T-helper 17 cell (primary cell): ENCODE measurements at places on chromosomes 1 and 21.

- DNase-seq = no peak
These were observed 79.1 kb downstream of the TPR start for GRCh38 chr1:186295980-186296379.

DNA sequence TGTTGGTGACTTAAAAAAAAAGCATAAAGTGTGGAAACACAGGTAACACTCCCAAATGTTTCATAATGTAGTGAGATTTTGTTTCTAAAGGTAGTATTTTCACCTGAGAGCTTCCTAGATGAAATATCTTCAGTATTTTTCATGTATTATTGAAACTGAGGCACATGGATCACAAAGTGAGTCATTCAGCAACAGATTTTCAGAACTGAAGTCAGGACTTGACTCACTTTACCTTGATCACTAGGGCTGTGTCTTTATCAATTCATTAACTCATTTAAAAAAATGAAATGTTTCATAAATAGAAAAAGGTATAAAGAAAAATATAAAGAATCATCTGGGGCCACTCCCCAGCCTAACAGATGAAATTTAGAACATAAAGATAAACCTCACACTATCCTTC is 66.5 kb upstream of the RCC1 start:
- no peak for DNase-seq

DNA sequence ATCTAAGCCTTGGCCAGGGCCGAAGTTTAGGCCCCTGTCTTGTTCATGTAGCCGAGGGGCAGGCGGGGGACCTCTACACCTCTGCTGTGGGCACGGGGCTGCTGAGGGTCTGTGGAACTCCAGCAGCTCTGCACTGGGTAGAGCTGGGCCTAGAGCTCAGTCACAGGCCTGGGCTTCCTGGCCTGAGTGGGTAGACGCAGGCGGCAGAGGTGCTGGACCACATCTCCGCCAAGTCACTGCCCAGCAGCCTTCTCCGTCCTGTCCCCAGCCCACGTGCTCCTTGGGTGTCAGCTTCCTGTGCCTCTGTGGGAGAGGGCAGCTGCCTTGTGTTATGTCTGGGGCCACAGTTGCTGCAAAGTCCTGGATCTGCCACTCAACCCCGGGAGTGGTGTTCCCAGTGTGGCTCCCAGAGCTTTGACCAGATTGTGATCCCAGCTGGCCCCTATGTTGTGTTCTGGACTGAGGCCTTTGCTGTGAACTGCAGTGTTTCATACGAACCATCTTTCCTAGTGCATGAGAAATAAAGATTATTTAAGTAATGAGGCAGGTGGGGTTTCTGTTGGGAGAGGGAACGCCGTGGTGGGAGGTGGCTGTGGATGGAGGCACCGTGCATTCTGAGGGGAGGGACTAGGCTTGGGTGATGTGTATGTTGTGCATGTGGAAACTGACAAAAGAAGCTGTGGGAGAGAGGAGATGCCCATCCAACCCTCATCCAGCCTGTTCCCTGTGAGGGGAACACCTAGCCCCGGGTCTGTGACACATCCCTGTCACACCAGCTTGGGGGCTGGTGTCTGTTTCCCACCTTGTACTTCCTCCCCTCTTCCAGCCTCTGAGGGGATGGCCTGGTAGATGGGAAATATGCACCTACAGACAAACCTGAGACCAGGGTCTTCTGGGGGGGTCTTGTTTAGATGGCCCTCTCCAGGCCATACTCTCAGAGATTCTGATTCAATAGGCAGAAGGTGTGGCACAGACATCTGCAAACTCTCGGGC is 12.2 kb downstream of the AMPD2 start:
- DNase-seq = no peak

DNA sequence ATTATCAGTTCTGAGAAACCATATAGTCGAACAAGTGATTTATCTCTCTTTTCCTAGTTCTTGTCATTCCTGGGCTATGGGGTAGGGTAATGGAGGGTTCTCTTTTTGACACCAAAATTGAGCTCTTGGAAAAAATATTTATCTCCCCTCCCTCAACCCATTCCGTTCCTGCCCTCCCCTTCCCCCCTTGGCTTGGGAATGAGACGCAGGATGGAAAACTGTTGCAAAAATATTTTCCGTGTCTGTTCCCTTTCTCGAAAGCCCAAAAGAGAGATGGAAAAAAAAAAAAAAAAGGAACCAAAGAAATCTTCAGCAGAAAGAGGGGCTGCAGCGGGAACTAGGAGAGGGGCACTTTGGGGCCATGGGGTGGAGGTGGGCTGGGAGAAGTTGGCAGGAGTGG is 766 bp downstream of the ATP2B4 start:
- DNase-seq = no peak

GRCh38 chr1:70220517-70221237 is 503 bp upstream of the SRSF11 start:
- no peak for DNase-seq

- no peak for DNase-seq
These were observed 39.4 kb upstream of the NGF start for GRCh38 chr1:115377411-115377810.

DNA sequence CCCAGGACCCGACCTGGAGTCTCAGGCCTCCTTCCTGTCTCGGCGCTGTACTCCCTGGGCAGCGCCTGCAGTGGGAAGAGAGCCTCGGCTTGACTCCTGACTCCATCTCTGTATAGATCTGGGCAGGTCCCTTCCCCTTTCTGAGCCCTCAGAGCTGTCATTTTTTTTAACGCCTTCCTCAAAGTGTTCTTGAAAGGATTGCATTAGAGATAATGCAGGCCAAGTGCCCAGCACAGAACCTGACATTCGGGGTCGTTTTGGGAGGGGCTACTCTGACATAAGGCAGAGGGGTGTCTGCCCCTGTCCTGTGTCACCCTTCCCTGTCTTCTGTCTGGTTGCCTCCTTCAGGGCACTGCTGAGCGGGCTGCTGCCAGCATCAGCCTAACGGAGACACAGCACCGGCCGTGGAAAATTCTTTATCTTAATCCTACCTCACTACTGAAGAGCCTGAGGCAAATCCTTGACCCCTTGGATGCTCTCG is 271.6 kb downstream of the TRABD2B start:
- DNase-seq = no peak

DNA sequence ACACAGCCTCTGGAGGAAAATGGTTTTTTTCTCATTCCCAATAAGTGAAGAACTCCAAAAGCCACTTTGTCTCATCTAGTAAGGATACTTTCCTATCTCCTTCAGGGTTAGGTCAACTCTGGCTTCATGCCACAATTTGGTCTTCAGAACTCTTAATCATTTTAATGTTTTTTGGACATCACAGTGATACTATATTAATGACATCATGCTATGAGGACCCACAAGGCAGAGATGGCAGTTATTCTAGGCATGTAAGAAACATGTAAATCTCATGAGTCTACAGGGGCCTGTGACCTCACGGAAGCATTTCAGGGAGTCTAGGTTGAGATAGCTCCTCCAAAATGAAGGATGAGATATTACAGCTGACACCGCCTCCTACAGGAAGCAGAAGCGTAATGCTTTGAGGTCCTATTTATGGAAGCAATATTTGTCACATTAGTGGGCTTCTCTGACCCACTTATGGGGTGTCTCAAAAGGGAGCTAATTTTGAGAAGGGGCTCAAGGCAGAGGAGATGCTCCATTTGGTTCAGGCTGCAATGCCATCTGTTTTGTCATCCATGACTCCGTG is 5.0 kb upstream of the GPR137B start:
- DNase-seq = no peak

- no peak for DNase-seq
These were observed 207.9 kb downstream of the PAPPA2 start for GRCh38 chr1:176670853-176671252.

DNA sequence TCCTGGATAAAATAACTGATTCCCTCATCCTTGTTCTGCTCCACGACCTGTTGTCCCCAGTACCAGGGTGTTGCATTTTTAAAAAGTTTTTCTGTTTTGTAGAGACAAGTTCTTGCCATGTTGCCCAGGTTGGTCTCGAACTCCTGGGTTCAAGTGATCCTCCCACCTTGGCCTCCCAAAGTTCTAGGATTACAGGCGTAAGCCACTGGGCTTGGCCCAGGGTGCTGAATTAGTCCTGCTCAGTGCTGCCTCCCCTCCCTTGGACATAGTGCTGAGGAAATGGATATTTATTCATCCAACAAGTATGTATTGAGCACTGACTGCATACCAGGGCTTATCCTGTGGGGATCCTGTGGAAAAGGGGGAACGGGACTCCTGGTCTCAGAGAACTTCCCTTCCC is 126.4 kb downstream of the PTPRU start:
- no peak for DNase-seq

DNA sequence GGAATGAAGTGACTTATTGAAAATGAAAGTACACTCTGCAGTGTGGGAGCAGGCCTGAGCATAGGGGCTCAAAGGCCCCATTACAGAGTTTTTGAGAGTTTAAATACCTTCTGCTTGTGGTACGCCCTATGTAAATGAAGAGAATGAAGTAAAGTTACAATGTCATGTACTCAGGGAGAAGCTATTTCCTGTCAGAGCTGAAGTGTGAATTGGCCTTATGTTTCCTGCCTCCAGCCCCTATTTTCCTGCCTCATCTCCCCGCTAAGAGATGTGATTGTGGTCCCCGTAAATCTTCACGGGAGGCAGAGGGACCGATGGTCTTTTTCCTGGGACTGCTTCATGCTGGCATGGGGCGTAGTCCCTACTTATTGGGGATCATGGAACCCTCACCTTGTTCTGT is 2.5 kb upstream of the ZNF683 start:
- DNase-seq = no peak

DNA sequence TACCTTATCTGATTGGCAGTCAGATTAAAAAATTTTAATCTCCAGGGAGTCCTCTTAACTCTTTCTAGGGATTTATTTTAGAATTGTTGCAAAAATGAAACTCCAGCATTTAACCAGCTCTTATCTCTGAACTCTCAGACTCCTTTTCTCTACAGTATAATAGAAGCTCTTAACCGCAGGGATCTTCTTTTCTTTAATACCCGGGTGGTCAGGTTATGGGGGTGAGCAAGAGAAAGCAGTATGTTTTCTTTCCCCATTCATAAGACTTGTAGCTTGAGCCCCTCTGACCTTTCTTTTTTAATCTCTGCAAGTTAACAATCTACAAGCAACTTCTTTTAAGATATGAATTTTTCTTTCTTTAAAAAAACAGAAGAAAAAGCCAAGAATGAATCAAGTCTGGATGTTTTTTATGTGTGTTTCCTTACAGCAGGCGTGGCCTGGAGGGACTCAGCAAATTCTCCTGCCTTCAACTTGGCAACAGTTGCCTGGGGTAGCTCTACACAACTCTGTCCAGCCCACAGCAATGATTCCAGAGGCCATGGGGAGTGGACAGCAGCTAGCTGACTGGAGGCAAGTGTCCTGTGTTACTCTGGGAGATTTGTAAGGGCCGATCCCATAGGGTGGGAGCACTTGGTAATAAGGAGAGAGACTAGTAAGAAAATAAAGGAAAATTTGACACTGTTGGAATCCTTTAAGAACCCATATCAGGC is 13.4 kb upstream of the OLFML3 start:
- DNase-seq = no peak

DNA sequence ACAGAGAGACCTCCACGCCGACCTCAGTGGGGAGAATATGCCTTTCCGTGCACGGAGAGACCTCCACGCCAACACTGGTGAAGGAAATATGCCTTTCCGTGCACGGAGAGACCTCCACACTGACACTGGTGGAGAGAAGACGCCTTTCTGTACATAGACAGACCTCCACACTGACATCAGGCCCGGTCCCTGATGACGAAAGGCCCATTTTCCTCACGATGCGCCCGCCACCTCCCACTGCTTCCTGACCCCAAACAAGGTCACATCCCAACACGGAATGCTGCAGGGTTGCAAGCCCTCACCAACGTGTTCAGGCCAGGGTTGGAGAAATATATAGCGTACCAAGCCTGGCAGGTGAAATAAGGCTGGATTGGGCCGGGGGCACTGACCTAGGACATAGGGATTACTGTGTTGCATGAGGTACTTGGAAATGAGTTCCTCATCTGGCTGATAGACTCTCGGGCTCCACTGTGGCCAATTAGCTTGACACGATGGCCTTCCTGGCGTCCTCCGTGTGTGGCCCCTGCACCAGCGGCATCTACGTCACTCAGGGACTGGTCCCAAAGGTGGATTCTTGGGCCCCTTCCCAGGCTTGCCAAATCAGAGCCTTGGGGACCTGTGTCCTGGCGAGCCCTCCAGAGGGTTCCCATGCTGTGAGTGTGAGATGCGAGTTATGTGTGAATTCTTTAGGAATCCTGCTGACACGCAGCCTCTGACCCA is 16.5 kb upstream of the SUMO3 start:
- no peak for DNase-seq
